ENCODE measurements at places on chromosomes 6 and 20.

GRCh38 chr20:35048739-35049138 is 43.9 kb downstream of the TRPC4AP start:
- DNase-seq: no peak

DNA sequence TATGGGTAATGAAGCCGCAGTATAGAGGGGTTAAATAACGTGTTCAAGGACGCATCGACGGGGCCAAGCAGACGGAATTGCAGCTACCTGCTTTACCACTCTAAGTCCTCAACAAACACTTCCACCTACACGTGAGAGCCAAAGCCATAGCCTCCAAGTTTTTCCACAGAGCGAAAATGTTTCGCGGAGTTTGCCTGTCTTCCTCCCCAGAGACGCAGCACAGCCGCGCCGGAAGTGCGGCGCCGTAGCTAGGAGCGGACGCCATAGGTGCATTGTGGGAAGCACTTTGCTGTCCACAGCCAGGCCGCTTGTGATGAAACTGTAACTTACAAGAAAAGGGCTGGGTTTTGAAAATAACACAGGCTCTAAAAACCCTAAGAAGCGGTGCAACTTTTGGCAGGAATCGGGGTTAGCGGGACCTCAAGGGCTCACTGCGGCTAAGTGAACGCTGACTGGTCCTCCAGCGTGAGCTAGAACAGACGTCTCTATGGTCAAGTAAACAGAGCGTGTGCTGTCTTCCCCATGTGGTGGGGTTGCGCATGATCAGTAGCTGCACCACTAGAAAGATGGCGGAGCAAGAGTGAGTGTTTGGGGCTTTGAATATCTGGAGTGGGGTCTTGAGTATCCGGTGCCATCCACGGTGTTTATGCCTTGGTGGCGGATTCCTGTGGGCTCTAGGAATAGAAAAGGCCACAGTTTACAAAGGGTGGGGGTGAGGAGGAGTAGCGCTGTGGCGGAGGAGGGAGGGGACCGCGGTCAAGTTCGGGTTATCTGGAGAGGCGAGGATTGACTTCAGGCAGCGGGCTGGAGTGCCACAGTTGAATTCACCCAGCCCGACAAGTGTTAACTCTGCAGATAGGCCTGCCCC is at the start of gene RPL7L1:
TSS of gene RPL7L1 (plus strand) at position 245 of the 868 bp plus-strand sequence. CDS start at position 540, 295 bp downstream.
- DNase-seq: peak; percentile 76

DNA sequence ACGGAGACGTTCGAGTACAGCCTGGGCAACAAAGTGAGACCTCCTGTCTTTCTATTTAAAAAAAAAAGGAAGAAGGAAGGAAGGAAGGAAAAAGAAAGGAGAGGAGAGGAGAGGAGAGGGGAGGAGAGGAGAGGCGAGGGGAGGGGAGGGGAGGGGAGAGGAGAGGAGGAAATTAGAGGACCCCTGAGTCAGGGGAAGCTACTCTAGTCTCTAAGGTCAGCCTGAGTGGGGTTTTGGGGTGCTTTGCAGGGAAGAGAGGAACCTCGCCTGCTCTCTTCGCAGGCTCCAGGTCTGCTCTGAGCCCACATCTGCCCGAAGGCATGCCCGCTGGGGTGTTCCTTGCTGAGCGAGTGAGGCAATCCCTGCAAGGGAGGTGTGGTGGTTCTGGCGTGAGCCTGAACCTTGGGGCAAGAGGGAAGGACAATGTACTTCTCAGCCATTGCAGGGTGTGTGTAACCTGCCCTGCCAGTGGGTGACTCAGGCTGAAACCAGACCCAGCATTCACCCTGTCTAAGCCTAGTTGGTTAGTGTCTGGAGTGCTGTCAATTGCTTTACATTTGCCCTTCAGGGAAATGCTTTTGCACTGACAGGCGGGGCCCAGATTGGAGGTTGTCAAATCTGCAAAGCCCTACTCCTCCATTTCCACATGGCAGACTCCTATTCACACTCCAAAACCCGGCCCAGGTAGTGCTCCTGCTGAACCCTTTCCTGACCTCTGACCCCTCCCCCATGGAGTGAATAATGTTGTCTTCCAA is 15.3 kb upstream of the MMP9 start:
- DNase-seq: no peak

DNA sequence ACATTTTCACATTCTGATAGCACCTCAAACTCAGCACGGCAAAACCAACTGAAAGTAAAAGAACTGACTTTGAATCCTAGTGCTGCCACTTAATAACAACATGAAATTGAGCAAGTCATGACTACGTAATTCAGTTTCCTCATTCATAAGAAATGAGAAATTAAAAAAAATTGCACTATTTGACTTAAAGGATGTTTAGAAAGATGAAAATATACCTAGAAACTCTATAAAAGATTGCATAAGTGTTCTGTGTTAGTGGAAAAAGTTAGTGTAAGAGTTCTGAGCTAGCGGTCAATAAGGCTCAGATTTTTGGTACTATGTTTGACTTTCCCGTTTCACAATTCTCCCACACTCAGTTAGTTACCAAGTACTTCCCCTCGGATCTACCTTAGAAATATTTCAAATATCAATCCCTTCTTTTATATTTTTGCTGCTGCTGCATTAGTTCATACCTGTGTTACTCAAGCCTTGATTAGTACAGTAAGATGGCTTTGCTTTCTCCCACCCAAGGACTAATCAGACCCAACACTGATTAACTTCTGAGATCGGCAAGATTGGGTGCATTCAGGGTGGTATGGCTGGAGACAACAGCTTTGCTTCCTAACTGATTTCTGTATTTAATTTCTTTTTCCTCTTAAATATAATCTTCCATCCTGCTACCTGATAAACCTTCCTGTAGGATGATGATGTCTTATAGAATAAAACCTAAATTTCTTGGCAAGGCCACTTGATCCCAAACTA is 25.9 kb downstream of the ECHDC1 start:
- DNase-seq: no peak

- DNase-seq: no peak
These were observed 59.1 kb downstream of the ZHX3 start for GRCh38 chr20:41258474-41258873.

GRCh38 chr6:18347021-18347577 is 40.1 kb upstream of the RNF144B start:
- no peak for DNase-seq

DNA sequence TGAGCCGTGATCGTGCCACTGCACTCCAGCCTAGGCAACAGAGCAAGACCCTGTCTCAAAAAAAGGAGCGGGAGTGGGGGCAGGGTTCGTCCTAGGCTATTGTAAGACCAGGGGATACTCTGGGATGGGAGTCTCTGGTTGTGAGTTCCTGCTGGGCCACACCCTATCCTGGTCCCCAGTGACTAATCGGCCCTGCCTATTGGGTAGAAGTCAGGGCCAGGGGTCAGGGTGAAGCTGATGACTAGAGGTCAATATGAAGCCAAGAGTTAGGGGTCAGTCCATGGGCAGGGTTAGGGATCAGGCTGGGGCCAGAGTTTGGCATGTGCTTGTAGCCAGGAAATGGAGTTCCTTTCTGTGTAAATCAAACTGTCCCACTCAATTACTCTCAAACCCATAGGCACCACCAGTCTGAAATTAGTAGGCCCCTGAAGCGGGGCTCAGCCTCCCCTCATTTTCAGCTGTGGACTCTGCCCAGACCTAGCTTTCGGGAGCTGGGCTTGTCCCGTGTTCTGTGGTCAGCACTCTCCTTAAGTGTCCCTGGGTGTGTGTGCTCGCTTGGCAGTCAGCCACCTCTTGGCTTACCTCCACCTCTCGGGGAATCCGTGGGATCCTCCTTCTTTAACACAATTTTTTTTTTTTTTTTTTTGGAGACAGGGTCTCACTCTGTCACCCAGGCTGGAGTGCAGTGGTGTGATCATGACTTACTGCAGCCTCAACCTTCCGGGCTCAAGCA is 1.8 kb downstream of the HSPA12B start:
- DNase-seq: no peak

DNA sequence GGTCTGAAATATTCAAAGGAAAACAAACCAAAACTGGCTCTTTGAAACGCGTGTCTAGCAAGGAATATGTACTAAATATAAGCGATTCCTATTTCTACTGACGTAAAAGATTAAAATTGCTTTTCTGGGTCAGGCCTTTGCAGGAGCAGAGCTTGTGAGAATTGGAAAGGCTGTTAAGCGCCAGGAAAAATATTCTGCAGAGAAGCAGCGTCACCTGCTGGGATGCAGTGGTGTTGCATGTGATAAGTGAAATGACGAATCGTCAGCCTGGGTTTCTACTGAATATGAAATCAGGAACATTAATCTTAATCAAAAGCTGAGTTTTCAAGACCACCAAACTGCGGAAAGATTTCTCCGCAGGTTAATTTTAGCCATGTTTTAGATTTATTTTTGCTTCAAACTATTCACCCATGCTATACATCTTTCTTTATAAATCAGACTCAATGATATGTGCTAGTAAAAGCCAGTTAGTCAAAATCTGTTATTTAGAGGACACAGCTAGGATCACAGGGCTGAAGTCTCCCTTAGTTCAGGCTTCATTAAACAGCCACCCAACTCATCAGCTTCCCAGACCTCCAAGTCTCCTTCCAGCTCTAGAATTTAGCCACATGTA is 67.4 kb downstream of the ALDH8A1 start:
- peak; percentile 54 for DNase-seq

GRCh38 chr6:42394881-42395620 is 56.7 kb downstream of the TRERF1 start:
- no peak for DNase-seq

GRCh38 chr6:151263967-151264366 is 24.2 kb downstream of the AKAP12 start:
- no peak for DNase-seq

GRCh38 chr6:24719125-24719971 is at the start of gene C6orf62:
TSS of gene C6orf62 (minus strand) at chr6:24719154. CDS start at chr6:24718668, 486 bp downstream.
- peak; percentile 35 for DNase-seq

DNA sequence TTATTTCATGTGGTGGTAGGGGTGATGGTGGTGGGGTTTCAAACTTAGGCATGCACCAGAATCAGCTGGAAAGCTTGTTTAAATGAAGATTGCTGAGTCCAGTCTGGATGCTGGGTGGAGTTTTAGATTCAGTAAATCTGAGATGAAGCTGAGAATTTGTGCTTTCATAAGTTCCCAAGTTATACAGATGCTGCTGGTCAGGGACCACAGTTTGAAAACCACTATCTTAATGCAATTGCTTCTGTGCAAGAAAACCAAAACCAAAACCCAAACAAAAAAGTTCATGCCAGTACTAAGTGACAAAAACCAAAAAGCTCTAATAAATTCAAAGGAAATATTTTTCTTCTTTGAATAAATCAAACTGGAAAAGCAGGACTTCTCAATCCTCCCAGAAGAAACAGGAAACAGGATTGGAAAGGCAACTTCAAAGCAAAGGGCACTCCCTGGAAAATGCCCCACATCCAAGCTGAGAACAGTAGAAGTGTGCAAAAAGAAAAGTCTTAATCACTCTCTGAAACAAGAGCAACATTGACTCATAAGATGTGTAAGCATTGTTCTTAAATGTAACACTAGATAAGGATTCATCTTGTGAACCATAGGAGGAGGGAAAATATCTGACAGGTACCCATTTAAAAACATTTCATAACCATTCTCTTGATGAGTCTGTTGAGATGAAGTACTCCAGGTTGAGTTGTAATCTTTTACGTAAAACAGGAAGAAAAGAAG is 481.5 kb upstream of the HSF2 start:
- DNase-seq: no peak

- DNase-seq: no peak
These were observed 125.4 kb upstream of the SAMD5 start for GRCh38 chr6:147382945-147383554.

DNA sequence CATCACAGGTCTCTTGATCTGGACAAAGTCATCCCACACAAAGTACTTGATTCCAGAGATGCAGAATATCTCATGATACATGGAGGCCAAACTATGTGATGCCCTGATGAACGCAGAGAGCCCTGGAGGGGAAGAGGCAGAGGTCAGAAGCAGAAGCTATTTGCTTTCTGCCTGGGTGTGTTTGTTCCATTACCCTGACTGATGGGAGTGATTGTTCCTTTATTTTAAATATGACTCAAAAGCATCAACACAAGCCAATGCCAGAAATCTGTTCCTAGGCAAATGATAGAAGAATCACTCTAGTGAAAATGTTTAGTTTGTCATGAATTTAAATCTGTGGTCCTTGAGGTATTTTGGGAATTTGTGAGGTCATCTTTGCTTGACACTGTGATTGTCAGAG is 54.7 kb upstream of the GGTLC1 start:
- DNase-seq: no peak

GRCh38 chr6:99852031-99852430 is 142.0 kb downstream of the MCHR2 start:
- no peak for DNase-seq

DNA sequence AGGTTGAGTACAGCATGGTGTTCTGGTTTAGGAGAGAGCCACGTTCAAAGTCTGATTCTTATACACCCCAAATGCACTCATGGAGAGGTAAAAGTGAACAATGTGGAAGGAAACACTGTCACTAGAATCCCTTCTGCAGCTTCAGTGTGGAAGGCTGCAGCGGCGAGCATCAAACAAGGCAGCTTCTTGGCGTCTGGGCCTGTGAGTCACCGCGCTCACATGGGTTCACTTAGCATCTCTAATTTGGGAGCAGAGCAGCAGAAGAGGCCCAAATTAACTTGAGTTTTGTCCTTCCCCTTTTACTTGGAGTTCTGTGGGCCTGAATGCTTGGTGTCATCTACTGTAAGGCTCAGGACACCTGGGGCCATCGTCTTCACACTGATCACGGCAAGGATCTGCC is 10.9 kb upstream of the E2F1 start:
- no peak for DNase-seq

DNA sequence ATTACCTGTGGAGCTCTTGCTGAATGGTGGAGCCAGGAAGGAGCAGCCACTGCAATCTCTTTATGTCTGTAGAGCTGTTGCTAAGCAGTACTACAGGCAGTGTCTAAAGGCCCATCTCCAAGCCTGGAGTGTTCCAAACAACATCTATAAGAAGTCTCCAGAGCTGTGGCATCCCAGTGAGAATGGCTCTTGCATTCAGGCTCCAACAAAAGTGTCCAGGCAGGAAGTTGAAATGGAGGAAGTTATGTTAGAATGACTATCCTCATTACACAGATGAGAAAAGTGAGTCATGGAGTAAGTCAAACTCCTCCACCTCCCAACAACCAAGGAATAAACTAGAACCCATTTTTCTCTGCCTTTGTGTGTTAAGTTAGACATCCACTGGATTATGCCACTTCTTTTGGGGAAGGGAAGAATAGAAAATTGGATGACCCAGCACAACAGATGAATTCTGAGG is 288.5 kb upstream of the STXBP5 start:
- DNase-seq: no peak

- no peak for DNase-seq
These were observed 54.1 kb upstream of the EXOC2 start for GRCh38 chr6:747028-747427.

DNA sequence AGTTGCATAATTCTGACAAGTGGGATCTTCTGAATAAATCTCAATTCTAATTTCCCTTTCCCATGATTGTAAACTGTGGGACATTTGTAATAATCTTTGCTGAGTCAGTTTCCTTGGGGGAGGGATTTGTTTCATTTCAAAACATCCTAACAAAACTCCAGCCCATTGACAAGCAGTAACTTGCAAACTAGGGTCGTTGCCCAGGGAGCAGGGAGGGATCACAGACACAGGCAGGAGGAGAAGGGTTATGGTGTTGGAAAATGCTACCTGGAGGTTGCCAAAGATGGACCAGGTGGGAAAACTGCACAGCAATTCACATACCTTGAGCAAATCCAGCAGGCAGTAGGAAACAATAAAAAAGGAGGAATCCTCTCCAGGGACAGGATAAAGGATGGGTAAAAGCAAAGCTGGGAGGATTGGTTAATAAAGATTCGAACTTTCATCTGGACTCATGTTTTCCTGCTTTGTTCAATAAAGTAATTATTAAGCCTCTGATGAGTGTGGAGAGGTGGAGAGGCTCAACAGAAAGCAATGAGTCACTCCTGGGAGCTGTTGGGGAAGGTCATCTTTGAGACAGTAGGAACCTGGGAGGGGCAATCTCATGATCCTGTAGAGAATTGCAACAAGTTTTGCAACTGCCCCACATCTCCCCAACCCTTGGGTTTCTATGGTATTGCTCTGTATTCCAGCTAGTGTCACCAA is 87.3 kb upstream of the AKIRIN2 start:
- no peak for DNase-seq
